Type B pancreatic cell (in vitro differentiated cells): ENCODE measurements at places on chromosomes 16 and 17.

DNA sequence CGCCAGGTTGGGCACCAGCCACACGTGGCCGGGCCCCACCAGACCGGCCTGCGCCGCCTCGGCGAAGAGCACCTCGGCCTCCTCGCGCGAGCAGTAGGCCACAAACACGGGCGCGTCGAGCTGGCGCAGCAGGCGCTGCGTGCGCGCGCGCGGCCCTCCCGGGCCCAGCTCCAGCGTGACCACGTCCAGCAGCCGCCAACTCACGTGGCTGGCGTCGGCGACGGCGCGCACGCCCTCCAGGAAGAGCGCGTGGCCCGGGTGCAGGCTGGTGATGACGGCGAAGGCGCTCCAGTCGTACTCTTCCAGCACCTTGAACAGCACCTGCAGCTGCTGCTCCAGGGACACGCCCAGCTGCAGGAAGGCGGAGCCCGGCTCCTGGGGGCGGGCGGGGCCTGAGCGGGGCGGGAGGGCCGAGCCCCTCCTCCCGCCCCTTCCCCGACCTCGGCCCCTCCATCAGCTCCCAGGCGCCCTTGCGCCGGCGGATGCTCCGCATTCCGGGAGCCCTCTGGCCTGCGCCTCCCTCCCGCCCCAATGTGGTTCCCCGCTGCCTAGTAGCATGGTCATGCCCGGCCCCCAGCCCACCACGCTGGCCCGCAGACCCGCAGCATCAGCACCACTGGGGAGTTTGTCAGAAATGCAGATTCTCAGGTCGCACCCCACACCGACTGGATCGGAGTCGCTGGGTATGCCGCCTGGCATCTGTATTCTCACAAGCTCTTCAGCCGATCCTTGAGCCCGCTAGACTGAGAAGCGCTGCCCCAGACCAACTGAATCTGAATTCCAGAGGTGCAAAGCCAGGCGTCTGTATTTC, 7.2 kb downstream of the GRIN2C start:
- no peak for DNase-seq

DNA sequence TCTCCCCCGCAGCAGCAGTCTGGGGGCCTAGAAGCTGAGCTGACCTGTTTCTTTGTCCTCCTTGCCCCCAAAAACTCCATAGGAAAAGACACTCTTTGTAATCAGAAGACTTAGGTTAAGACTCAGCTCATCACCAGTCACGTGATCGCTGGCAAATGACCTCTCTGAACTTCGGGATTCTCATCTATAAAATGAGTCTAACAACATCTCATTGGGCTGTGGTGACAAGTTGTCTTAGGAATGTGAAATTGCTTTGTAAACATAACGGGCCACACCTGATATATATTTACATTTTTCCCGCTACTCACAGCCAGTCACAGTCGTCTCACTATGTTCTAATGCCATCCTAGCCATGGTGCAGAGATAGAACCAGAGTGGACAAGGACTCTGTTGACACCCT, 86.0 kb upstream of the LHX1 start:
- DNase-seq = no peak

- DNase-seq = no peak
Observed at GRCh38 chr17:4785311-4786105, 656 bp downstream of the VMO1 start.

- DNase-seq = no peak
Observed at GRCh38 chr16:56382459-56382858, 42.9 kb downstream of the AMFR start.

GRCh38 chr16:57848181-57848580, 45.9 kb upstream of the KIFC3 start:
- DNase-seq = no peak

DNA sequence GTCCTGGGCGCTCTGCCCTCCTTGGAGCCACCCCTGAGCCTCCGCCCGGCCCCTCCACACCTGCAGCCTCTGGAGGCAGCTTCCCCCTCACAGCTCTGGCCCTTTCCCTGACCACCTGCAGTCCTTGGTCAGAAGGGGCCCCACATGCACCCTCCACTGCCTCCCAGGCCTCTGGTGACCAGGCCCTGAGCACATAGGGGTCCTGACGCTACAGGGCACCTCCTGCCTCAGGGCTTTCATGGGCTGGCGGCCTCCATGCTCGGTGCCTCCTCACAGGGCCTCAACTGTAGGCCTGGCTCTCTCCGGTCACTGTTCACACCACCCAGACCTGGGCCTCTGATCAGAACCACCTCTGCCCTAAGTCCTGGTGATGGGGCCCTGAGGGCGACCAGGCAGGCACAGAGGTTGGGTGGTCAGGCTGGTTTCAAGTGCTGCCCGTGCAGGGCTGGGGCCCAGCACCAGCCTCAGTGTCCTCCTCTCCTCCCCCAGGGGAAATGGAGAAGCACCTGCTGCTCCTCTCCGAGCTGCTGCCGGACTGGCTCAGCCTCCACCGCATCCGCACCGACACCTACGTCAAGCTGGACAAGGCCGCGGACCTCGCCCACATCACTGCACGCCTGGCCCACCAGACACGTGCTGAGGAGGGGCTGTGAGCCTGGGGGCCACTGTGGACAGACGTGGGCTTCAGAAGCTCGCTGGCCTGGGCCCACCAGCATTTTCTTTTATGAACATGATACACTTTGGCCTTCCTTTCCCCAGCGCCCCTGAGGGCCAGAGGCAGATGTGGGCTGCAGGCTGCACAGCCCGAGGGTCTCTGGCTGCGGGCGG, 3.9 kb downstream of the APRT start:
- no peak for DNase-seq

DNA sequence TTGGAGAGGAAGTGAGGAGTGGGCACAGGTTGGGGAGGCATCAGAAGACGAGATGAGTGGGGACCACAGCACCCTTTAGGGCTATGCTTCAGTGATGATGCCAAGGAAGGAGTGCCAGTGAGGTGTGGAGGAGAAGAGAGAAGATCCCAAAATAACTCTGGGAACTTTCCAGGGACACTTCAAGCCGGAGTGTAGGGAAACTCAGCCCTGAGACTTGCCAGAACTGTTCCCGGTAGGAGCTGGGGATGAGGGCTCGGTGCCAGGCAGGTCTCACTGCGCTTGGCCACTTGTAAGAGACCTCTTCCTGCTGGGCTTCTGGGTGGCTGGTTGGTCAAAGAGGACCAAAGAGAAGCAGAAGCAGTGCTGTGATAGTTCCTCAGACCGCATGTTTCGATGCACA, 63.6 kb downstream of the SHISA6 start:
- no peak for DNase-seq

GRCh38 chr16:82136956-82137821, 32.8 kb downstream of the MPHOSPH6 start:
- no peak for DNase-seq

GRCh38 chr16:70681382-70682238, 4.2 kb downstream of the MTSS2 start:
- no peak for DNase-seq

DNA sequence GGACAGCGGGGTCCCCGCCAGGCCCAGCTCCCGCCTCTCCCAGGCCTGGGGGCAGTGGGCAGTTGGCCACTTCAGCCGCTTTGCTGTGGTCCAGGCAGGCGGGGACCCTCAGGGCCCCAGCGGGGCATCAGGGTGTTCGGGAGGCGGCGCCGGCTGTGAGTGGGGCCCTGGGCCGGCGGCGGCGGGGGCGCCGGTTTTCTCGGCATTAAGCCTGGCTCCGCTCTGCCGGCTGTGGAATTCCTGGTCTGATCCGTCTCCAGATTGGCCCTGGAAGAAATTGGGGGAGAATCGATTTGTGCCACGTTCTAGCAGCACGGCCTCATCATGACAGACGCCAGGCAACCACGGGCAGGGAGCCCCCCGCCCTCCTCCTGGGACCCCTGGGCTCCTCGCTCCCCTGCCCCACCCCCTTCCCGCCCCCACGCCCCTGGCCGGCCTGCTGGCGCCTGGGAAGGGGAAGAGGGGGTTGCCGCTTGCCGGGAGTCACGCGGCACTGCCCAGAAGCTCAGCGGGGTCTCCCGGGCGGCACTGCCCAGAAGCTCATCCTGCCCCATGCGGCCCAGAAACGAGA, 28.6 kb upstream of the SSTR5 start:
- DNase-seq = no peak

DNA sequence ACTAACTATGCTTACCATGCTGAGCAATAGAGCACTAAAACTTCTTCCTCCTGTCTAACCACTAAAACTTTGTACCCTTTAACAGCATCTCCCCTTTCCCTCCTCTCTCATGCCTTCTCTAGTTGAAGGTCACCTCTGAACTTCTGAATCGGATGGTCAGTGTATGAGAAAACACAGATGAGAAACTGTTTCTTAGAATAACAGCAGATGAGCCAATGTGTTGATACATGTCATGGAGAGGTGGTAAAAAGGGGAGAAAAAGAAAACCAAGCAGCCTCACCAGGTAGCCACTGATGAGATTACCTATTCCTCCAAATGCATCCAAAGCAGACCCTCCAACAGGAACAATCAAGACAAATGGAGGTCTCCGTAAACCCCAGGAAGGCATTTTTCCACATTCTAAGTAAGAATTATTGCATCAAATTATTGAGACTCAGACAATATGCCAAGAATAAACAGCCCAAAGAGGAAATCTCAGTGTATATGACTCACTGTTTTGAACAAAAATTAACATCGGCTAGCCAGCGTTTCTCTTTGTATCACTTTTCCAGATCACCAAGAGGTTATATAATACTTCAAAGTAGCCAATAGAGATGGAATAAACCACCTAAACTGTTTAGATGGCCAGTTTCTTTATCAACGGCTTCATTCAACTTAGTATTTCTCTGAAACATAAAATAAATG, 793.3 kb upstream of the SOX9 start:
- DNase-seq = no peak

DNA sequence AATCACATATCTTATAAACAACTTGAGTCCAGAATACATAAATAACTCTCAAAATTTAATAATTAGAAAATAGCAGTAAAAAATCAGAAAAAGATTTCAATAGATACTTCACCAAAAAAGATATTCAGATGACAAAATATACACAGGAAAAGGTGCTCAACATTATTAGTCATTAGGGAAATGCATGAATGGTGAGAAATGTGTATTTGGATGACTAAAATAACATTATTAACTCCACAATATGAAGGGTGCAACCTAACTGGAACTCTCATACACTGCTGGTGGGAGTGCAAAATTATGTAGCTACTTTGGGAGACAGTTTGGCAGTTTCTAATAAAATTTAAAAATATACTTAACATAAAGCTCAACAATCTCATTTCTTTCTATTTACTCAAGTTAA, 262.3 kb upstream of the AXIN2 start:
- DNase-seq = no peak
